GM06990 (cell line): ENCODE measurements at places on chromosomes 13 and 19.

DNA sequence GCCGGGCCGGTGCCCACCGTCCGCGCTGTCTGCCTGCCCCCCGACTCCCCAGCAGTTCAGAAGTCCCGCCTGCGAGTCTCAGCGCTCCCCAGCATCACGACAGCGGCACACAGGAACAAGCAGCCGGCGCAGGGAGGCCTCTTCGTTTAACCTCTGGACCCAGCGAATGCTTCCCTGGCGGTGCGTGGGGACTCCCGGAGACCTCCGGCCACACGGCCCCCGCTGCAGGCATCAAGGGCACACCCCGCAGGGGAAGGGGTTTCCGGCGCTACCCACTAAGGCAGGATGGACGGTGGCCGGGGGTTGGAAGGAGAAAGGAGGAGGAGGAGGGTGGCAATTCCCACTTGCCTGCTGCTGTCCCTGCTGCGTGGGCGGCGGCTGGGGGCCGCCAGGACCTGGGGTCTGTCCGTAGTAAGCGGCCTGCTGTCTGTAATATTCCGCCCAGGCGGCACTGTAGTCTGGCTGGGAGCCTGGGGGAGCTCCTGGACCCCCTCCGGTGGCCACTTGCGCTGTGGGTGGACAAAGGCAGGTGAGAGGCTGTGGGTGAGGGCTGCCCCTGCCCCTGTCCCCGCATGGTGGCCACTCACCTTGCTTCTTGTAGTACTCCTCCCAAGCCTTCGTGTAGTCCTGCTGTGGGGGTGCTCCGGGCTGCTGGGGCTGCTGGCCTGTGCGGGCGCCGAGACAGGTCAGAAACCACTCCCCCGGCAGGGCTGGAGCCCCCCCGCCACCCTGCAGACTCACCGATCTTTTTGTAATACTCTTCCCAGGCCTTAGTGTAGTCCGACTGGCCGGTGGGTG lies 9.6 kb downstream of the KHSRP start:
- no peak for DNase-seq

DNA sequence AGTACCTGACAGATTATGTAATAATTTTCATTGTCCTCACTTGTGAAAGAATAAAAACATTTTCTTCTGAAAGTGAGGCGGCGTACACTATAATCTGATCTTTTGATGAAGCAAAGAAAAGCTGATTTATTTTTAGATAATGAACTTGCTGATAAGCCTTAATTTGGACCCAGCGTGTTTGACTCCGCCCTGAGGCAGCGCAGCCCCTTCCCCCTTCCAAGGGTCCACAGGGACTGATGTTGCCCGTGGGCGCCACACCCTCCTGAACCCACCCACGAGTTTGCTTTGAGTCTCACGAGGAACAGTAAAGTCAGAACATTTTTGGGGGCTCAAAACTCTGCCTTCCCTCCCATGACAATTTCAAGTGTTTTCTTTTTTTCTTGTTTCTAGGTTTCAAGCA lies 40.0 kb downstream of the TEX29 start:
- no peak for DNase-seq

- no peak for DNase-seq
These were observed 70.6 kb upstream of the POMP start for GRCh38 chr13:28588296-28588695.

GRCh38 chr19:58304748-58305064 lies 471 bp upstream of the ERVK3-1 start:
- DNase-seq: no peak
